ENCODE measurements at places on chromosomes 4 and X. TPM values are rescaled to one million over a fixed set of nuclear protein-coding genes. Genes with fewer than 3 reads are reported as not detected.

Gene RAB39B
- total RNA-seq = 1.3 TPM

Gene RHOXF2B
- total RNA-seq = not detected

Gene YY2
- 1.6 TPM for total RNA-seq

Gene ARMCX4
- 17.9 TPM for total RNA-seq

Gene FGFR3
- 1.0 TPM for total RNA-seq

Gene PLP1
- 9.6 TPM for total RNA-seq

Gene LONRF3
- total RNA-seq = 12.4 TPM

Gene LARP7
- 36.8 TPM for total RNA-seq

Gene TMEM35A
- total RNA-seq = 2.6 TPM

Gene COL25A1
- 22.7 TPM for total RNA-seq

Gene RRH
- total RNA-seq = not detected

Gene SHROOM3
- total RNA-seq = 7.9 TPM

Gene ARHGAP10
- 4.6 TPM for total RNA-seq

Gene AMER1
- total RNA-seq = 3.3 TPM

Data from endothelial cell (in vitro differentiated cells).